Activated CD4-positive, CD25-positive, alpha-beta regulatory T cell (primary cell): ENCODE measurements at places on chromosomes 16 and 17.

GRCh38 chr17:69218986-69219385 is 9.6 kb downstream of the ABCA10 start:
- no peak for DNase-seq

- DNase-seq, result no peak
Observed at GRCh38 chr17:41537614-41537954, 9.5 kb upstream of the KRT19 start.

GRCh38 chr17:71634376-71634775 is 486.4 kb upstream of the SOX9 start:
- no peak for DNase-seq

- no peak for DNase-seq
Observed at GRCh38 chr17:72525225-72526015, 404.6 kb downstream of the SOX9 start.

- no peak for DNase-seq
Observed at GRCh38 chr17:15309793-15310192, 31.6 kb downstream of the TEKT3 start.

GRCh38 chr17:15490634-15491261 is 23.3 kb upstream of the CDRT4 start:
- no peak for DNase-seq

- no peak for DNase-seq
Observed at GRCh38 chr17:1322480-1322879, 43.0 kb downstream of the TRARG1 start.

GRCh38 chr17:13016881-13017654 is 759 bp downstream of the ELAC2 start:
- no peak for DNase-seq

- no peak for DNase-seq
Observed at GRCh38 chr16:79009896-79010295, 590.6 kb downstream of the MAF start.

DNA sequence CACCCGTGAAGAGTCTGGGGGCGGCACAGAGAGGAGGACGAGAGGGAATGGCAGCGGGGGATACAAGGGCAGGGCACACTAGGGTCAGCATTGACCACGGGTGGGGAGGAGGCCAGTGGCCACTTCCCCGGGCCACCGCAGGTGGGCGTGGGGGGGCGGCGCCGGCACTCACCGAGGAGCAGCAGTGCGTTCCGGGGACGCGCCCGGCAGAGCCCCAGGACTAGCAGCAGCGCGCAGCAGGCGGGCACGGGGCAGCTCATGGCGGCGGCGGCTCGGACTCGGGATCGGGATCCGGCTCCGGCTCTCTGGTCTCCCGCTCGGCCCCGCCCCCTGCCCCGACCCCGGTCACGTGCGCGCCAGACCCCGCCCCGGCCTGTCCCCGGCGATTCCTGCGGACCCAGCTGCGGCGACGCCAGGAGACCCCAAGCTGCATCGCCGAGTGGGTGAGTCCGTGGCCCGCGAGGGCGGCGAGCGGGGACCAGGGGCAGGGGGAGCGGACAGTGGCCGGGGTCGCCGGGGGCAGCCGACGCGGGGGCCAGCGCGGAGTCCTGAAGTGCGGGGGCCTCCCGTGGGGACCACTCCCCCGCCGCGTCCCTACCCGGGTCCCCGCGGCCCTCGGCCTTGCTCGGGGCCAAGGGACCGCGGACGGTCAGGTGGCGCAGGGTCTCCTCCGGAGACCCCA is at the start of the genes SGSH and SLC26A11:
TSS of gene SGSH (minus strand) at position 280 of the 682 bp plus-strand sequence. CDS start at position 260, 20 bp downstream.
TSS of gene SLC26A11 (plus strand) at position 374 of the 682 bp plus-strand sequence. CDS start 1,134 bp downstream, outside the sequence.
- peak; percentile 46 for DNase-seq

DNA sequence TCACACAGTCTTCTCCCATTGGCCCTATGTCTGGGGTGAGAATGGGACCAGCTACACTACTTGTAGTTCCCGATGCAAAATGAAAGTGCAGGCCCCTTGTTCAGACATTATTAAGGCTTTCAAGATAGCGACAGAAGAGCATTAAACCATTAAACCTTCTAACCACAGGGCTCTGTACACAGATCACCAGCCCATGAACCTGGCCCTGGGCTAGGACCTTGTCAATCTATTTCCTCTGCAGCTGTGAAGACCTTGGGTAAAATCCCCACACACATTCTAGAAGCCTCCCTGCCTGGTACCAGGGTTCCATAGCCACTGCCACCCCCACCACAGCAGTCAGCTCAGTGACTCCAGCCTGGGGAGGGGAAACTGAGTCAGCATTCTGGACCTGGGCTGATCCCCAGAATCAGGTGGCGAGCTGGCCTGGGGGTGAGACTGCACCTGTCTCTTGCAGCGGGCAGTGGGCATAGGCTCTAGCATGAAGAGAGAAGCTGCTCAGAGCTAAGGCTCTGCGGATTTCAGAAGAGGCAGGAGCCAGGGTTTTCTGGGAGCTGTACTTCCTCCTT is 119.7 kb upstream of the LHX1 start:
- no peak for DNase-seq

DNA sequence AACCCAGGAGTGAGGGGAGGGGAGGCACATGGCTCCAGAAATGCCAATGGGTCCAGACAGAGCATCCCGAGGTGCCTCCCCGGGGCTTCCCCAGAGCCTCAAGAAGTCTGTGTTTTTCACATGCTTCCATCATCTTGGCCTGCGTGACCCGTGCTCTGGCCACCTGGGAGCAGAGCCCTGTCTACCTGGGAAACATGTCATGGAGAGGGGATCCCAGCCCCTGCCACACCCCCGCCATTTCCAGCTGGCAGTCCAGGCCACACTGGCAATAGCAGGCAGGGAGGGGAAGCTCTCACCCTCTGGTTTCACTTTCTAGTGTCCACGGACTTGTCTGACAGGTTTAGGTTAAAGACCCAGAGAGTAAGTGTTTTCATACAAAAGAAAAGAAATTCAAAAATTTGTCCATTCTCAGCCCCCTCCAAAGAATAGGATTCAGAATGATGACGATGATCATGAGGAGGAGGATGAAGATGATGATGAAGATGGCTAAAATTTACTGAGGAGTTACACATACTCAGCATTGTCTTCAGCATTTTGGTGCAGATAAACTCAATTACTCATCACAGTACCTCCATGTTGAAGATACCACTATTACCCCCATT is 9.0 kb downstream of the SMIM5 start:
- no peak for DNase-seq

DNA sequence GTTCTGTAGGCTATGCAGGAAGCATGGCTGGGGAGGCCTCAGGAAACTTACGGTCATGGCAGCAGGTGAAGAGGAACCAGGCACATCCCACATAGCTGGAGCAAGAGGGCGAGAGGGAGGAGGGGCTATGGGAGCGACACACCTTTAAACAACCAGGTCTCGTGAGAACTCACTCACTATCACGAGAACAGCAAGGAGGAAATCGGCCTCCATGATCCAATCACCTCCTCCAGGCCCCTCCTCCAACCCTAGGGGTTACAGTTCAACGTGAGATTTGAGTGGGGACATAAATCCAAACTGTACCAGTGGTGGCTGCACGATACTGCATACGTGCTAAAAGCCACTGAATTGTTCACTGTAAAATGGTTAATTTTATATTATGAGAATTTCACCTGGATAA is 26.1 kb upstream of the ENPP7 start:
- DNase-seq, result no peak

DNA sequence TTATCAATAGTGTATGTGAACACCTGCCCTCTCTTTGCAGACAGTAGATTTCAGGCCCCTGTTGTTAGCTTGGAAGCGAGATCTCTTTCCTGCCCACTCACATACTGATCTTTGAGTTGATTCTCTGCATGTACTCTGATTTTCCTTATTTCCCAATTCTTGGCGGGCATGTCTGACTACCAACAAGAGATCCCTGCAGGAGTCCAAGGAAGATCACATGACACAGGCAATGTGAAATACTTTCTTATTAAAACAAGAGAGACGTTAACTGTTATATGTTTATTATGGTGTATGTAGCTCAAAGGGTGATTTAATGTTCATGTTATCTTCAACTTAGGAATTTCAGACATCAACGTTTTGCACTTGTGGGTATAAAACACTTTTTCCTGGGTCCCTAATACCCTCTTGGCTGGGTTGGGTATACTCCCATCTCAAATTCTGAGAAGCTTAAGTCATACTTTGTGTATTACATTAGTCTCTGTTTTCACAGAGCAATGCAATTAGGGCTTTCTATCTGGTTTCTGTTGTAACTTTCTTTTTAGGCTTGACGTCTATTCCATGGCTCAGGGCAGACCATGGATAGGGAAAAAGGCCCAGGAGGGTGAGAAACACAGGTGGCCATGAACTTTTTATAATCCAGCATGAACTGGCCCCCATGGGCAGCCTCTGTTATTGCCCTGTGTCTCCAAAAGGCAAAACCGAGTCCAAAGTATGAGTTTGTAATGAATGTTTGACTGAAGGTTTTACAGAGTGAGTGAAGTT is 32.2 kb downstream of the HSD17B2 start:
- no peak for DNase-seq

GRCh38 chr17:82536512-82537201 is 17.1 kb downstream of the FOXK2 start:
- DNase-seq, result no peak

DNA sequence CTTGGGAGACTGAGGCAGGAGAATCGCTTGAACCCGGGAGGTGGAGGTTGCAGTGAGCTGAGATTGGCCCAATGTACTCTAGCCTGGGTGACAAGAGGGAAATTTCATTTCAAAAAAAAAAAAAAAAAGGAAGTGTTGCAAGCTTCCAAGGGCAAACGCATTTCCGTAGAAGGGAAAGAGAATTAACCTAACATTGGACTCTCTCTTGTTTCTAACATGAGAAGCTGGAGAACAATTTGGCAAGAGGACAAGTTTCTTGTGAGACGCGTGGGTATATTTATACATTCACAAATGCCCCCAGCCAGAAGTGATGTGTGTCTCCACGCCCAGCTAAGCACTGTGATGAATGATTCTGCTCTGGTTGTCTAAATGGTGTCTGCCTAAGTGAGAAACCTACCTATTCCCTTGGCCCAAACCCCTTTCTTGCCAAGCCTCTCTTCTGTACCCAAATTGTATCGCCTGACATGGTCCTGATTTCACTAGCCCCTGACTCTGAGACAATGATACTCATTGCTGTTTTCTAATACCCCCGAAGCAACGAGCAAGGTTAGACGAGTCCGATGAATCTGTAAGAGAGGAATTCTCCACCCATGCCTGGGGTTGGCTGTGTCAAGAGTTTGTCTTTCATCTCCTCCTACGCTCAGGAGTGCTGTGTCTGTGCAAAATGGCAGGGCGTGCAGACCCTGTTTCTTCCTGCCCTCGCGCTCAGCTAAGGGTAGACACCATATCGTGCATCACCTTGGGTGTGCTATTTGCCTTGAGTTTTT is 14.2 kb upstream of the ST6GALNAC2 start:
- no peak for DNase-seq

GRCh38 chr17:77316191-77316641 is 175.4 kb downstream of the SEC14L1 start:
- no peak for DNase-seq

- no peak for DNase-seq
Observed at GRCh38 chr16:70746040-70746707, 54.8 kb downstream of the VAC14 start.

DNA sequence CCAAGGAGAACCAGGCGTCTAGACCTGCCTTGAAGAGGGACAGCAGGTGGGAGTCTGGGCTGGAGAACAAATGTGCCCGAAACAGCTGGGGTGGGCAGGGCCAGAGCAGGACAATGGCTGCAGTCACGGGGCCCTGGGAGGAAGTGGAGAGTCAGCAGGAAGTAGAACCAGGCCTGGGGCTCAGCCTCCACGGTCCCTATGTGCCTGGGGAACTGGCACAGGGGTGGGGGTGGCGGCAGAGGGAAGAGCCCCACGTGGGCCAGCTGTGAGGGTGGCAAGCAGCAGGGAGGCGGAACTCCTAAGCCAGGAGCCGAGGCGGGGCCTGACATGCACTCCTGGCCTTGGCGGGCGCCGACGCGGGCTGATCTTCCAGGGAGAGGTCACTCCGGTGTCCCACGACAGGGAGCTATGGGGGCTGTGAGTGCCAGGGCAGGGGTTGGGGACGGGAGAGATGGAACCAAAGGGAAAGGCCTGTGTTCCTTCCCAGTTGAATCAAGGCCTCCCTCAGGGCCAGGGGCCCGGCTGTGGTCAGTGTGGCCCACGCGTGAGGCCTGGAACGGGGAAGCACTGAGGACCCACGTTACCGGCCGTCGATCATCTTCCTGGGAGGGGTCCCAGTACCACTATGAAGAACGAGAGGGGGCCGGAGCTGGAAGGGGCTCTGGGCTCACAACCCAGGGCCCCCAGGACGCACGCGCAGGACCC is 42.7 kb downstream of the TIMM22 start:
- no peak for DNase-seq

- DNase-seq, result no peak
Observed at GRCh38 chr17:51869387-51869786, 289.1 kb downstream of the CA10 start.

DNA sequence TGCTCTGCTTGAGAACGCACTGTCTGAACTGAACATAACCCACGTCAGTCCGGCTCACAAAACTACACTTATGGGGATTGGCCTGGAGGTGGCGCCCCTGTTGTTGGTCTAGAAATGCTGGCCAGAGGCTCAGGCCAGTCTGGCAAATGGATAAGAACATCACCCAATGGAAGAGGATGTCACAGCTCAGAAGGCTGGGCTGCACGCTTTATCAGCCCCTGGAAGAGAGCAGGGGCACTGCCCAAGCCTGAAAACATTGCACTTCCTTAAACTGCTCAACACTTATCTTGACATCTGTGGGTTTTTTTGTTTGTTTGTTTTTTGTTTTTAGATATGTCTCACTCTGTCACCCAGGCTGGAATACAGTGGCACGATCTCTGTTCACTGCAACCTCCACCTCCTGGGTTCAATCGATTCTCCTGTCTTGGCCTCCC is 24.8 kb upstream of the BPTF start:
- DNase-seq, result no peak

- no peak for DNase-seq
Observed at GRCh38 chr16:21684199-21684598, 20.4 kb downstream of the OTOA start.

GRCh38 chr17:41864498-41864835 is 756 bp downstream of the KLHL11 start:
- no peak for DNase-seq
